Aorta (tissue), 5 donors: ENCODE measurements at places on chromosomes 4 and X. TPM values are rescaled to one million over a fixed set of nuclear protein-coding genes. Genes with fewer than 3 reads are reported as not detected.
A peak's percentile ranks its signal among the peaks of the same experiment; 100 is the strongest.

ARHGAP36 gene
- not detected for total RNA-seq

STARD8 gene
- total RNA-seq: 17.9 TPM

- no peak for DNase-seq
- H3K36me3 ChIP-seq: no peaks in the 10 kb centered on the region
- H3K4me1 ChIP-seq: no peaks in the 10 kb centered on the region
- no peaks in the 10 kb centered on the region for H3K27me3 ChIP-seq
Observed at GRCh38 chr4:38782452-38783108, at the start of gene TLR10. Gene TLR10, minus strand, starts transcription at chr4:38782990. Its CDS starts 7,400 bp downstream, at chr4:38775590.

PAPSS1 gene
- 38.5 TPM for total RNA-seq

DNA sequence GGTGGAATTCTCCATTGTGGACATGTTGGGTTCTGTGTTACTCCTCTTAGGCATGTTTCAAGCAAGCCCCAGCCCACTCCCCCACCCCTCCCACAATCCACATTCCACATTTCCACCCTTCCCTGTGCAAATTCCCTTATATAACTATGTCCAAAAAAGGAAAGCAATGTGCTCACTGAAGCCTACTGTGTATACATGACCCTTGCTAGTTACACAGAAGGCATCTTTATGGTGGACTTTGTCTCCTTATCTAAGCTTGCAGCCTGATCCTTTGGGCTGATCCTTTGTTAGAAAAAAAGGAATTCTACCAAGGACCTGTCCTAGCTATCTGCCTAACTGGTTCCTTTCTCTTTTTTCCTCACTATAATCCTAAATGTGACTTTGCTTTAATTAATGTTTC, 796.8 kb downstream of the NLGN4X start:
- H3K27me3 ChIP-seq: no peaks in the 10 kb centered on the region
- no peaks in the 10 kb centered on the region for H3K36me3 ChIP-seq
- H3K27ac ChIP-seq: no peak overlapping the region
- no peaks in the 10 kb centered on the region for H3K4me1 ChIP-seq

GRCh38 chrX:124269881-124270280, 62.6 kb upstream of the TEX13D start:
- H3K36me3 ChIP-seq: no peaks in the 10 kb centered on the region
- DNase-seq: no peak
- H3K27ac ChIP-seq: no peak overlapping the region
- H3K4me1 ChIP-seq: no peaks in the 10 kb centered on the region

- DNase-seq: peak; percentile 90
- H3K4me1 ChIP-seq: no peaks in the 10 kb centered on the region
- H3K36me3 ChIP-seq: no peaks in the 10 kb centered on the region
- no peaks in the 10 kb centered on the region for H3K27me3 ChIP-seq
- H3K27ac ChIP-seq: peak within 1 kb of the TSS; percentile 43
- H3K4me3 ChIP-seq: peak within 1 kb of the TSS; percentile 69
Observed at GRCh38 chr4:140756319-140757231, at the start of gene TBC1D9. Gene TBC1D9, minus strand, starts transcription at chr4:140756385. Its CDS starts 340 bp downstream, at chr4:140756045.

GRCh38 chrX:6782831-6783230, 247.9 kb upstream of the VCX3A start:
- H3K27me3 ChIP-seq: peaks cover 2% of the 10 kb centered on the region
- no peak overlapping the region for H3K27ac ChIP-seq
- DNase-seq: no peak
- H3K4me1 ChIP-seq: no peaks in the 10 kb centered on the region
- no peaks in the 10 kb centered on the region for H3K36me3 ChIP-seq

FGF13 gene
- 13.8 TPM for total RNA-seq

GRCh38 chr4:3098346-3098745, 23.9 kb downstream of the HTT start:
- no peaks in the 10 kb centered on the region for H3K4me1 ChIP-seq
- no peaks in the 10 kb centered on the region for H3K27me3 ChIP-seq
- no peaks in the 10 kb centered on the region for H3K36me3 ChIP-seq
- no peak overlapping the region for H3K4me3 ChIP-seq
- H3K27ac ChIP-seq: no peak overlapping the region
- no peak for DNase-seq

DNA sequence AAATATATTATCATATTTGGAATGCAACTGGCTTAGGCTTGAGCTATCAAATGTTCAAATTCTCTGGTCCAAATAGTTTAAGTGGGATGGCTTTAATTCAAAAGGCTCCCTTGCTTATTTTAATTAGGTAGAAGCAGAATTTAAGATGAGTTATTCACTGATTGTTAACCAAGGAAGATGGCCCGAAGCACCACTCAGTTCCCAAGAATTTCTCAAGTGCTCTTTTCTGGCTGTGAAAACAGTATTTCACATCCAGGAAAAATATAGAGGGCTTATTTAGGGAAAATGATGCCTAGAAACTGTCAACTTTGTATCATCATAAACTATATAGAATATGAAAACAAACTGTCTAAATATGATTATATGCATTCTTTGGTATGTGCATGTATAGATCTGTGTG, 246.5 kb upstream of the SFRP2 start:
- no peak overlapping the region for H3K4me3 ChIP-seq
- no peaks in the 10 kb centered on the region for H3K4me1 ChIP-seq
- no peak overlapping the region for H3K27ac ChIP-seq
- no peak for DNase-seq
- no peaks in the 10 kb centered on the region for H3K36me3 ChIP-seq

BCORL1 gene
- total RNA-seq: 26.9 TPM

- H3K4me1 ChIP-seq: no peaks in the 10 kb centered on the region
- H3K27me3 ChIP-seq: no peaks in the 10 kb centered on the region
Observed at GRCh38 chrX:14015294-14015693, 14.4 kb downstream of the GEMIN8 start.

GRCh38 chrX:57104921-57105398, 16.4 kb downstream of the SPIN2B start:
- H3K4me1 ChIP-seq: no peaks in the 10 kb centered on the region
- no peaks in the 10 kb centered on the region for H3K27me3 ChIP-seq
- no peak overlapping the region for H3K27ac ChIP-seq
- no peak overlapping the region for H3K4me3 ChIP-seq
- no peak for DNase-seq

DNA sequence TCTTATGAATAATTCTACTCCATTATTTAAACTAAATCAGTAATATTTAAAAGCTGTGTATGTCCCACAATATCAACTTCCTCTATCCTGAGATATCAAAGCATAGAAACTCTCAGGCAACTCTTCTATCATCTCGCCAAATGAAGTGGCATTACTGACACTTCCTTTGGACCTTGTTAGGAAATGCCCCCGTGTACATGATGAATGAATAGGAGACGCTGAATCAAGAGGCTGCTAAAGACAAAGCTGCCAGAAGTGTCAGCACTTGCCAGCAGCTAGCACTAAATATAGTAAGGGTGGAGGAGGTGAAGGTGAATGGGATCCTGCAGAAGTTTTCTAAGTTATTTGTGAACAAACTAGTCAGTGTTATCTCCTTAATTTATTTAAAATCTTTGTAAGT, 99.5 kb upstream of the BLTP1 start:
- DNase-seq: no peak
- H3K4me3 ChIP-seq: no peak overlapping the region
- no peaks in the 10 kb centered on the region for H3K27me3 ChIP-seq
- H3K36me3 ChIP-seq: no peaks in the 10 kb centered on the region
- no peak overlapping the region for H3K27ac ChIP-seq

SAGE1 gene
- total RNA-seq: not detected

SYN1 gene
- total RNA-seq: 1.5 TPM

DNA sequence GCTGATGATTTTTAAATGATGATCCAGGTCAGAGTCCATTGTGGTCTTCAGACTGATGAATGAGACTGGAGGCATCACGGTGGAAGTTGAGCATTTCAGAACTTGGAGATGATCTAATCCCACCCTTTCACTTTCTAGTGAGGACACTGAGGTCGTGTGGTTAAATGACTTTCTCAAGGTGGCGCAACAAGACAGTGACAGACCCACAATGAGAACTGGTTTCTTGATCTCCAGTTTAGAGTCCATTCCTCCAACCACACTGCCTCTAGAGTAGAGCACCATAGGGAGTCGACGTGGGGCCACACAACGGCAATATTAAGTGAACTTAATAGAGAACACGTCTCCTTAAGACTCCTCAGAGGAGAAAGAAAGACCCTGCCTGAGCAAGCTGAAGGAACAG, 381.0 kb downstream of the UNC5C start:
- H3K36me3 ChIP-seq: no peaks in the 10 kb centered on the region
- H3K4me1 ChIP-seq: no peaks in the 10 kb centered on the region
- H3K27ac ChIP-seq: no peak overlapping the region
- H3K27me3 ChIP-seq: no peaks in the 10 kb centered on the region
- no peak overlapping the region for H3K4me3 ChIP-seq
- no peak for DNase-seq

- H3K27ac ChIP-seq: no peak overlapping the region
- no peak for DNase-seq
- H3K4me3 ChIP-seq: no peak overlapping the region
- H3K36me3 ChIP-seq: no peaks in the 10 kb centered on the region
- no peaks in the 10 kb centered on the region for H3K4me1 ChIP-seq
Observed at GRCh38 chr4:141339391-141339790, 118.7 kb downstream of the ZNF330 start.

IBSP gene
- total RNA-seq: 2.6 TPM

DNA sequence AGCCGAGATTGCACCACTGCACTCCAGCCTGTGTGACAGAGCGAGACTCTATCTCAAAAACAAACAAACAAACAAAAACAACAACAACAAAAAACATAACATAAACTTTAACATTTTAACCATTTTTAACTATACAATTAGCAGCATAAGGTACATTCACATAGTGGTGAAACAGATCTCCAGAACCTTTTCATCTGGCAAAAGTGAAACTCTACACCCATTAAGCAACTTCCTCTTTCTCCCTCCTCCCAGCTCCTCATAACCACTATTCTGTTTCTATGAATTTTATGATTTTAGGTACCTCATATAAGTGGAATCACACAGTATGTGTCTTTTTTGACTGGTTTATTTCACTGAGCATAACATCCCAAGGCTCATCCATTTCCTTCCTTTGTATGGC, 103.6 kb downstream of the FAM13A start:
- no peaks in the 10 kb centered on the region for H3K36me3 ChIP-seq
- DNase-seq: no peak
- H3K4me1 ChIP-seq: no peaks in the 10 kb centered on the region
- no peak overlapping the region for H3K27ac ChIP-seq
- H3K4me3 ChIP-seq: no peak overlapping the region

- no peak overlapping the region for H3K27ac ChIP-seq
- no peaks in the 10 kb centered on the region for H3K4me1 ChIP-seq
- H3K27me3 ChIP-seq: no peaks in the 10 kb centered on the region
- DNase-seq: no peak
- no peak overlapping the region for H3K4me3 ChIP-seq
- H3K36me3 ChIP-seq: no peaks in the 10 kb centered on the region
Observed at GRCh38 chrX:2320580-2321327, 180.0 kb downstream of the DHRSX start.

PWWP3B gene
- 0.15 TPM for total RNA-seq

STBD1 gene
- total RNA-seq: 11.6 TPM

- H3K36me3 ChIP-seq: no peaks in the 10 kb centered on the region
- no peak overlapping the region for H3K27ac ChIP-seq
- H3K4me3 ChIP-seq: no peak overlapping the region
- no peaks in the 10 kb centered on the region for H3K4me1 ChIP-seq
- no peaks in the 10 kb centered on the region for H3K27me3 ChIP-seq
- DNase-seq: no peak
Observed at GRCh38 chr4:142917678-142918077, 71.6 kb upstream of the INPP4B start.

- H3K4me1 ChIP-seq: no peaks in the 10 kb centered on the region
- no peak overlapping the region for H3K4me3 ChIP-seq
- H3K36me3 ChIP-seq: no peaks in the 10 kb centered on the region
- H3K27ac ChIP-seq: no peak overlapping the region
- H3K27me3 ChIP-seq: no peaks in the 10 kb centered on the region
Observed at GRCh38 chr4:22237846-22238494, 277.9 kb downstream of the ADGRA3 start.

- H3K4me1 ChIP-seq: no peaks in the 10 kb centered on the region
- no peaks in the 10 kb centered on the region for H3K27me3 ChIP-seq
- DNase-seq: no peak
- no peak overlapping the region for H3K4me3 ChIP-seq
- no peak overlapping the region for H3K27ac ChIP-seq
Observed at GRCh38 chr4:14916554-14917297, 85.6 kb upstream of the CPEB2 start.

RPS6KA6 gene
- total RNA-seq: 15.3 TPM

GRCh38 chr4:1658146-1658545, 26.0 kb downstream of the FAM53A start:
- H3K36me3 ChIP-seq: no peaks in the 10 kb centered on the region
- H3K4me3 ChIP-seq: no peak overlapping the region
- H3K27ac ChIP-seq: no peak overlapping the region
- DNase-seq: no peak

GRCh38 chrX:40109288-40110008, 11.7 kb upstream of the BCOR start:
- DNase-seq: peak; percentile 86
- no peaks in the 10 kb centered on the region for H3K4me1 ChIP-seq
- H3K27me3 ChIP-seq: no peaks in the 10 kb centered on the region

COL25A1 gene
- total RNA-seq: 8.1 TPM

MAGEC3 gene
- 0.99 TPM for total RNA-seq

DNA sequence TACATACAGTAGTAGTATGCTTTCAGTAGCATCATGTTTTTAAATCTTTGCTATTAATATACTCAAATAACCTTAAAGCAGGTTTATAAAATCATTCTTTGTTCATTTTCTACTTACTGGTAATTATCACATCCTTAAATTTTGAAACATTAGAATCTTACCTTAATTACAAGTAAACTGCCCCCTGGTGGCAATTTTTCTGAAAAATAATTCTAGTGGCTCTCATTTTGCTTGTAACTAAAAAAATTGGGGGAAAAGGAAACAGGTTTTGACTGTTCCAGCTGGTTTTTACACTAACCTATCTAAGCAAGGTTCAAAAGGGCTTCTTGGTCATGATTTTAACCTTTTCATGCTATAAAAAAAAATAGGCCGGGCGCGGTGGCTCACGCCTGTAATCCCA, 18.5 kb upstream of the DCAF4L1 start:
- H3K27ac ChIP-seq: no peak overlapping the region
- no peak for DNase-seq

DNA sequence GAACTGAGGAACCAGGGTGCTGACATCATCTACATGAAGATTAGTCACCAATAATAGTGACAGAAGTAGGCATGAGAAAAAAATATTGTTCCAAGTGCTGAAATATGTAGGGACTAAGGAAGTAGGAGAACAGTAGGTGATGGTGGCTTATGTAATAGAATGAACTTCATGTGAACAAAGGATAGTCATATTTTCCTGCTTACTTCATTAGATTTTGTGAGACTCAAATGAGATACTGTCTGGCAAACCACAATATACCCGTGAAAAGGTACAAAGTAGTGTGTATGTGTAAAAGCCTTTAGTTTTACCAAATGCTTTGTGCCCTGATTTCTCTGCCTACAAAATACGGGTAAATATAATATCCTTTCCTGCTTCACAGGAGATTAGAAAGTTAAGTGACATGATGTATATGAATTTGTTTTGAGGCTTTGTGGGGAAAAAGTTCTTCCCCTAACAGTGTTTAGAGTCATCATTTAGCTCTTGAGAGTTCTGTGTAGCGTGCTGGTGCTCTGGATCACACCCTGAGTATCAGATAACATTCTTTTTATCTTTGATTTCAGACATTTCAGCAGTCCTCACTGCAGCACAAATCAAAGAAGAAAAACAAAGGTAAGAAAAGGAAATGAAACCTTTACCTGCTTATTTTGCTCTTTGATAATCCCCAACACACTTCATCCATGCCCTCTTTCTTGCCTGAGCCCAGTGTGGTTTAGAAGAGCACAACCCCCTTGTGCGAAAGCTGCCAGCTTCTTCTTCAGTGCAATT, 67.9 kb downstream of the KLHL34 start:
- no peak overlapping the region for H3K27ac ChIP-seq
- H3K27me3 ChIP-seq: no peaks in the 10 kb centered on the region
- H3K4me3 ChIP-seq: no peak overlapping the region
- H3K4me1 ChIP-seq: no peaks in the 10 kb centered on the region
- DNase-seq: no peak
- H3K36me3 ChIP-seq: no peaks in the 10 kb centered on the region
